Left lung (tissue), 14 donors: ENCODE measurements at places on chromosomes 4 and X. TPM values are rescaled to one million over a fixed set of nuclear protein-coding genes. Genes with fewer than 3 reads are reported as not detected.
A peak's percentile ranks its signal among the peaks of the same experiment; 100 is the strongest.

DNA sequence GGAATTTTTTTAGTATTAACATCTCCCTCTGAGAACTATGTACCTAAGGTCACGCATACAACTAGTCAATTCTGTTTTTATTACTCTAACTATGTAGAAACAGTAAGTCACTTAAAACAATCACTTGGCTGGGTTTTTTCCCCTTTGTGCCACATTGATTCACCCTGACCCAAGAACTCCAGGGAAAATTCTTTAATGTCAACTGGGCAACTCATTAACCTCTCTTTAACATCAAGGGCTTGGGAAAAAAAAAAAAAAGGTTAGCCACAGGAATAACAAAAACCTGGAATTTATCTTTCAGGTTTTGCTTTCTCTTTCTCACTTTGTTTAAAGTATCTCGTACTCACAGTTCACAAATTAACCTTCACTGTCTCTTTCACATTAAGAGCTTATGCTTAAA lies 8.1 kb downstream of the RPL9 start:
- DNase-seq: no peak

- DNase-seq: no peak
These were observed 180.2 kb downstream of the PALLD start for GRCh38 chr4:168677063-168677462.

DNA sequence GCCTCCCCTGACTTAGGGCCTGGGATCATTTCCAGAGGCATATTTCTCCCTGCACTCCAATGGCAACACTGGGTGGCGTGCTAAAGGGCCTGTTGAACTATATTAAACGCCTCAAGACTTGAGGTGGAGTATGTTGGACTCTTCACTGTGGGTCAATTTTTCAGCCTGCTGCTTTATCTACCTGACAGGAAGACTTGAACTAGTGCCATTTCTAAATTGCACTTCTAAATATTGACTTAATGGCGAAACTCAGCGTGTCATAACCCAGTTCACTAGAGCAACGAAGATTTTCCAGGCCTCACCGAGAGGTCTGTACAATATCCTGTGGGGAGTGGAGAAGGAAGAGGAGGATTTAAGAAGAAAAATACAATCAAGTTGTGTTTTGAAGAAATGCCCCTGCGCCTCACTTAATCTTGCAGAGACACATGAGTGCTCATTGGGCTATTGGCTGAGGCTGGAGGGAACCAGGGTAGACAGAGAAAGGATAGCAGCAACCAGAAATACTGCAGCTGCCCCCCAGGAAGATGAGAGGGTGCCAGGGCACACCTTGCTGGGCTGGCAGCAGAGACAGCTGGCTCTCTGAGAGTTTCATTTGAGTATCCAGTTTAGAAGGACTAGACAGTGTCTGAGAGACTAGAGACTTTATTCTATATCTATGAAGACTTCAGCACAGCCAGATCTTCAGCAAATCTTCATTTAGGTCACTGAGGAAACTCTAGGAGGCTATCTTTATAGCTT lies 67.4 kb downstream of the ENPP6 start:
- DNase-seq: no peak

DNA sequence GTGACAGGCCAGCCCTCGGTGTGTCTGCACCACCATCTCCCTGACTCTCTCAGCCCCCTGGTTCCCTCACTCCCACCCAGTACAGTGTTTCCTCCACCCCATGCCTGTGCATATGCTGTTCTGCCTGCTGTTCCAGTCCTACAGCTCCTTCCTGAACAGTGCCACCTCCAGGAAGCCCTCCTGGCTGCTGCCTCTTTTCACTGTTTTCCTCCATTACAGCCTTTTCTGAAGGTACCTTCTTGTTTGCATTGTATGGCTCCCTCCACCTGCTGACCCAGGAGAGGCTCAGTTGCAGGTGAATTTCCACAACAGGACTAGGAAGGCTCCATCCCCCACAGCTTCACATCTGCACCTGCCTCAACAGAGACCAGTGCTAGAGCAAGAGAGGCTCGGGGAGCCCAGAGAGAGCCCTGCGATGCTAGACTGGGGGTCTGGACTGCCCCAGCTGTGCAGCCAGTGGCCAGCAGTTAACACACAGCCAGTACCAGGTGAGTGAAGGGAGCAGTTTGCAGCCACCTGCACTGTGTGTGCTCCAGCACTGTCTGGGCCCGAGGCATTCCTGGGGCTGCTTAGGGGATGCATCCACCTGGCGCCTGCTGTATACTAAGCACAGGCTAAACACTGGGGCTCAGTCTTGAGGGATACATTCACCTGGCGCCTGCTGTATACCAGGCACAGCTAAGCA lies 92.0 kb downstream of the ADRA2C start:
- no peak for DNase-seq

- DNase-seq: peak; percentile 58
These were observed 202.7 kb downstream of the SPRY1 start for GRCh38 chr4:123599061-123599919.

DNA sequence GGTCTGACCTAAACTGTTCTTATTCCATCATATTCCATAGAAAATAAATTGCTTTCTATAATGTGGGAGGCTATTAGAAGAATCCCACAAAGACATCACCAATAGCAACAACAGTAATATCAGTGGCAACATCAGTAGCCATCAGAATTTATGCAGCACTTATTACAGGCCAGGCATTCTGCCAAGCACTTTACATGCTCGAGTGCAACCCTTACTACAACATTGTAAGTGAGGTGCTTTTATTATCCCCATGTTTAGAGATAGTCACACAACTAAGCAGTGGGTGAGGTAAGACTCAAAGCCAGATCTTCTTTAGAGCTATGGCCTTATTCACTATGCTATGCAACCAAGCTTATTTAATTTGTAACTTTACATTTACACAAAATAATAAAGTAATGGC lies 317.1 kb upstream of the BMP3 start:
- no peak for DNase-seq

DNA sequence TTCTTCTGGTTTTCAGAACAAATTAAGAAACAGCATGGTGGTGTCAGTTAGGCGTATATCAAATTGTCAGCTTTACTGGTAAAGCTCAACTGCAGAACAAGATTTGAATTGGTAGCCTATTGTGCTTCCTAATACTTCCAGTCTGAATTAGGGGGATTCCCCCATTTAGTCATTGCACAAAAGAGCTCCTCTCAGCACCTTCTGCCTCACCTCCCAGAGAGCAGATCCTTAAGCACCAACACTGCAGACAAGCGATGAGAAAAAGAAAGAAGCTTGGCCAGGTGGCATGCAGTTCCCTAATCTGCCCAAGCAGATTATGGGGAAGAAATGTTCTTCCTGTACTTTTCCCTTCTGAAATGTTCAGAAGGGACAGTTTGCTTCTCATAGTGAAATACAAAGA lies 9.2 kb downstream of the MAP9 start:
- no peak for DNase-seq

DNA sequence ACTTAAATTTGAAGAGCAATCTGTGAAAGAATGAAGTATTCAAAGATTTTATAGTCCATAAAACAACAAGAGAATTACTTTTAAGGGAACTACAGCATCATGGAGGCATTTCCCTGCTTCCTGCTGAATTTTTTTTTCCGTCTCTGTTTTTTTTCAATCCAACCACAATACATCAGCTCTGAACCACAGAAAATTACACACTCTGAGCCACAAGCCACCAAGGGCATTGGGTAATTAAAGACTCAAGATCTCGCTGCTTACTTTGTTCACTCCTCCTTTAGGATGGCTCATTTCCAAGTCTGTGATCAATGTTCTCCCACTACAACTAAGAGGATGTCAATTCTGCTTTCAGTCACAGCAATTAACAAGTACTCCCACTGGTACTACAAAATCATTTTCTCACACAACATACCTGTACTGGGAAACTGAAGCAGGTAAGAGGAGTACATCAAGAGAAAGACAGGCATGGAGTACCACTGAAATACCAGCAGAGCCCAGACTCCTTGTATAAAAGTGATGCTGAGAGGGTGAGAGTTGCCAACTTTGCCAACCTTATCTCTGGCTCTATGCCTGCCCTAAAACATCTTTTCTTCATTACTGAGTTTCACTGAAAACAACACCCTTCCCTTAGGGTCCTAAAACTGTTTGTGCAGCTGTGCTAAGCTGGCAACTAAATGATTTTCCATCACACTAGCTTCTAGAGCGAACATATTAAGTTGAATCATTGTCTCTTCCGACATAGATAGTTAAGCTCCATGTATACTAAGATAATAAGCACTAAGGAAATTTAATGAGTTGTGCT lies 105.8 kb upstream of the MAGEB18 start:
- DNase-seq: no peak

DNA sequence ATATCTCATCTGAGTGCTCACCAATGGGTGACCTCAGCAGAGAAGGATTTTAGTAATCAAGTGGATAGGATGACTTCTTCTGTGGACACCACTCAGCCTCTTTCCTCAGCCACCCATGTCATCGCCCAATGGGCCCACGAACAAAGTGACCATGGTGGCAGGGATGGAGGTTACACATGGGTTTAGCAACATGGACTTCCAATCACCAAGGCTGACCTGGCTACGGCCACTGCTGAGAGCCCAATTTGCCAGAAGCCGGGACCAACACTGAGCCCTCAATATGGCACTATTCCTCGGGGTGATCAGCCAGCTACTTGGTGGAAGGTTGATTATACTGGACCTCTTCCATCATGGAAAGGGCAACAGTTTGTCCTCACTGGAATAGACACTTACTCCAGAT lies 97.4 kb downstream of the LCORL start:
- no peak for DNase-seq

DNA sequence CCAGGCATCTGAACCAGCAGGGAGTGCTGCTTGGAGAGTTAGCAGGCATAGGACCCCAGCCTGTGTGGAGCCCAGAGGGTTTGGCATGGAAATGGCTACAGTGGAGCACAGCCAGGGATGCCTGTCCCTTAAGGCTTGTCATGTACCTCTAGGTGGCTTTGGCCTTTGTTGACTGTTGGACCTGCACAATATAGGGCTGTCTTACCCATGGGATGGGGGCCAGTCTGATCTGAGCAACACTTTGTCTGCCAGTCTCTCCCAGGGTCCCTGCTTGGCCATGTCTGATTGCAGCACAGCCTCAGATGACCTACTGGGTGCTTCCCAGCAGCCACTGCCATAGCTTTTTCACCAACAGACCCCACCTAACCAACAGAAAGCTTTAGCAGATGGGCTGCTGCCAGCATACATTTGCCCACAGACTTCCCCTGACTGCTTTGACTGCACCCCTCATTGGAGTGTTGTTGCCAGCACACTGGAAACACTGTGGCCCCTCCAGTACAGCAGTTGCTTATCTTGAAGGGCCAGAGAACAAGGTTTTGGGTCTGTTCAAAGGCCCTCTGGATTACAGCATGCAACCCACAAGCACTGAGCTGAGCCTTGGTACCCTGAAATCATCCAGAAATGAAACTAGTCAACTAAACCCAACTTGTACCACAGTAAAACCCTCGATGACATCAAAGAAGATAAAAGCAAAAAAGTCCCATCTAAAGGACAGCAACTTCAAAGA lies 22.1 kb downstream of the ANAPC10 start:
- no peak for DNase-seq

Gene TENM3
- total RNA-seq: 5.6 TPM

Gene XPNPEP2
- 2.6 TPM for total RNA-seq

Gene MAP9
- 20.7 TPM for total RNA-seq

Gene POU3F4
- not detected for total RNA-seq
